ENCODE measurements at places on chromosomes 11 and 22.

- no peak for DNase-seq
Observed at GRCh38 chr11:127042445-127042844, 41.9 kb upstream of the KIRREL3 start.

DNA sequence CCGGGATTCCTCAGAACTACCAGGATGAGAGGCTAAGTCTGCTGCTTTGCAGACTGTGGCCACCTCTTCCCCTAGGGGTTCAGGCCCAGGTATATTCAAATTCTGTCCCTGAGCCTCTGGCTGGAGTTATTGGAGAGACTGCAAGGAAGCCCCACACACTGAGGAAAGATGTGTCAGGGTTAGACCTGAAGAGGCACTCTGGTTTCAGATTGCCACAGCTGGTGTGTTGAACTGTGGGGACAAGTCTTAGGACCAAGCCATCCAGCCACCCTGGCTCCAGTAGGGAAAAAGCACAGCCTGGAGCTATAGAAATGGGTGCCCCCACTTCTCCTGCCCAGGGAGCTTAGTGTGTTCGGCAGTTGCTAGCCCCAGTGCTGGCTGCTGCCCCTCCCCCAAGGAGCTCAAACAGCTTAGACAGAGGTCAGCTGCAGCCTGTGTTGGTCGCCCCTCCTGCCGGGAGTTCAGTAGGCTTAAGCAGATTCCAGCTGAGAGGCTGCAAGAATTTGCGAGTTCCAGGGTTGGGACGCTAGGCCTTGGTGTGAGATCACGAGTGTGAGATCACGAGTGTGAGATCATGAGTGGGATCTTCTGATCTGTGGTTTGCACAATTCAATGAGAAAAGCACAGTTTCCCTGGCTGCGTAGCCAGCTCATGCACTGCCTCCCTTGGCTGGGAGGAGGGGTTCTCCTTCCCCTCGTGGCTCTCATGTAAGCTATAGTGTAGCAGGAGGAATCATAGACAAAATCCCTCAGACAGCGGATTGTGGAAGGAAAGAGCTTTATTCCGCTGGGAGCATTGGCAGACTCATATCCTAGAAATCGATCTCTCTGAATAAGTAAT, 552.1 kb upstream of the CHORDC1 start:
- no peak for DNase-seq

- DNase-seq = no peak
Observed at GRCh38 chr11:115616971-115617370, 112.8 kb upstream of the CADM1 start.

DNA sequence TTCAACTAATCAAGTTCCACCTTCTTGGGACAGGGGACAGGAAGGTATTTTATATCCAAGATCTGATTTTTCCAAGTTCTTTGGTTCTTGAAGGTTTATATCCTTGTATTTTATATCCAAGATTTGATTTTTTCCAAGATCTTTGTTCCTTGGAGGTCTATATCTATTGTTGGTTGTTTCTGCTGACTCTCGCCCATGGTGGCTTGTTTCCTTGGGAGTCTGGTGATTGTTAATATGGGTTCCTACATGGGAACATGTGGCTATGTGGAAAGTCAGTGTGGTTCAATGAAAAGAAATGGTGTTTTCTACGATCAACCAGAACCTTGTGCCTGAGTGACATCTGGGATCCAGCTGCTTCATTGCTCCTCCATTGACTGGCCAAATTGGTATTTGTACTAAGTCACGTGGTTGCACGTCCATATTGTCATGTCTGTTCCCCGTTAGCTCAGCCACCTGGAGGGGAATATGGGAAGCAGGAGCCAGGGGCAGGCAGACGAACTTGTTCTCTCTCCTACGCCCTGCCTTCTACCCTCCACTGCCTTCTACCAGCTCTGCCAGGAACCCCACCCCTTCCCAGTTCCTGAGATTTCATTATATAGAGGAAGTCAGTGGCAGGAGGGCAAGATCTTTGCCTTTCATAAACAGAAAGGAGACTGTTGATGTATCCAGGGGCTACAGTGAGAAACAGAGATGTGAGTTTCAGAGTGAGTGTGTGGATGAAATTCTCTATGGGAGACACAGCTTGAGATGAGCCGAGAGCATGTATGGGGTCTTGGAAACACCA, 11.1 kb upstream of the CSF2RB start:
- DNase-seq = no peak

DNA sequence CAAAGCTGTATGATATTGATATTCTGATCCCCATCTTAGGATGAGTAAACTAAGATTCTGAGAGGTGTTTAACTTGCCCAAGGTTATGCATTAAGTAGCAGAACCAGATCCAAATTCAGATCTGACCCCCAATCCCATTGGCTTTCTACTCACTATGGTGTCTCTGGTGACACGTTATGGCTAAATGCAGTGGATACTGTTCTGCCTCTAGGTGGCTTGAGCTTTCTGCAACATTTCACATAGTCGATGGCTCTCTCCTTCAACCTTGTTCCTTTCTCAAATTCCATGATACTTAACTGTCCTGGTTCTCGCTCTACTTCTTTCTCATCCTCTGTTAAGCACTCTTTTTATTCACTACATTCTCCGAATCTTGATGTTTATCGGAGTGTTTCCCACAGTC, 9.4 kb downstream of the C11orf97 start:
- no peak for DNase-seq

DNA sequence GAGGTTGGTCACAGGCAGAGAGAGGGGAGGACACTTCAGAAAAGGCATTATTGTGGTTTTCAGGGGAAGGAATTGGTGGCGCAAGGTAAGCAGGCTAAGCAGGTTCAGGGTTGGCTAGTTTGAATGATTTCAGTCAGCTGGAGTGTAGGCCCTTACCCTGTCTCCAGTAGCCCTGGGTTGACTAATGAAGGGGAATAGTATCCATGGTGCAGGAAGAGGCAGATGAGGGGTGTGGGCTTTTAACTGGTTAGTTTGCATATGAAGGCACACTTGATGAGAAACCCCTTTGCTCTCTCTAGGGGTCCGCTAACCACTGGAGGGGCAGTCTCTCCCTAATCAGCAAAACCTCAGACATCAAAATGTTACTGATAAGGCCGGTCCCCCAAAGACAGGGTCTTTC, 249.7 kb downstream of the AASDHPPT start:
- DNase-seq = no peak

DNA sequence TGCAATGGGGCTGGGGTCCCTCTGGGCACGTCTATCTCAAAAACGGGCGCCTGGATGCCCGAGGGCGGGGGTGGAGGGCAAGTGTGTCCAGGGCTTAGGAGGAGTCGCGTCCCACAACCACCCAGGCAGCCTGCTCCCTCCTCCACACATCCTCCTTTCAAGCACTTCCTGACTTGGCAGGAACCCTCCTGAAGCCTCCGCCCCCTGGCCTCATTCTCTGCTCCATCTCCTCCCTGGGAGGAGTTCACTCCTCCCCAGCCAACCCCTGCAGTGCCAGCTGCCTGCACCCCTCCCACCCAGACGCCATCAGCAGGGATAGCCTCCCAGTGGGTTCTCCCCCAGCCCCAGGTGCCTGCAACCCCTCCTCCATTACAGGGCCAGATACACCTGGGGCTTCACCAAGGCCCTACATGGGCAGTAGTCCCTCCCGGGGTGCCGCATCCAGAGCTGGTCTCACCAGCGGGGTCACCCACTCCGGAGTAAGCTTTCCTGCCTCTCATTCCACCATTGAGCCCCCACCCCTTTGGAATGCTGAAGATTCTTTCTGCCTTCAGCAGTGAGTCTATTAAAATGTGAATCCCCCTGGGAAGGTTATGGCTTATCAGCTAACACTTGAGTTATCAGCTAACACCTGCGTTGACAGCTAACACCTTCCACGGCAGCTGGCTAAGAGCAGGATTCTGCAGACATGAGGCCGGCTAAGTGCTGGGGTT, 24.4 kb downstream of the RTN4R start:
- DNase-seq = no peak

DNA sequence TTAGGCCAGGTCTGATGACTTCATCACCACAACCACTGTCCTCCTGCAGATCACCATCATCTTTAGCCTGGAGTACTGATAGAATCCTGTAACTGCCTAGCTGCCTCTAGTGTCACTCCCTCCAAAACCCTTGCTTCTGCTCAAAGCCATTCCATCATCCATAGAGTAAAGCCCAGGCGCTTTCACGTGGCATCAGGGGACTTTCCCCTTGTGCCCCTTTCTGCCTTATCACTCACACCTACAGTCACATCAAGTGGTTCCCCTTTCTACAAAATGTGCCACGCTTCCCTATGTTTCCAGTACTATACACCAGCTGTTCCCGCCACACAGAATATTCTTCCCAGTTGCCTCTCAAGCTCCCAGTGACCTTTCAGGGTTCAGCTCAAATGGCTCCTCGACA, 75.9 kb downstream of the MN1 start:
- no peak for DNase-seq

DNA sequence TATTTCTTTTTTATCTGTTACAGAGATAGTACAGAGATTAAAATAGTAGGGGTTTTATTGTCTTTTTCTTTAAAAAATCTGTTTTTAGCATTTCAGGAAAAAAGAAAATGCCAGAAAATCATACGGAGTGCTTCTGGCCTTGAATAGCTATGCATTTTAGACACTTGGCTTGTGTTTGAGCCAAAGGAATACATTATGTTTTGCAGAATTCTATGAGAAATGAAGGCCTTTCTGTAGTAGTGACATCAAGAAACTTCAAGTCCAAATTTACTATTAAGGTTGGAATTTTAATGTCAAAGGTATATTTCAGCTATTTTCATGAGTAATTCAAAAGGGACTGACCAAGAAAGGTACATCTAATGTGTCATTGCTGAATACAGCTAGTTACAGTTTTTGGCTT, 56.3 kb upstream of the DDI1 start:
- no peak for DNase-seq

GRCh38 chr11:46345131-46345597, 2.1 kb upstream of the DGKZ start:
- no peak for DNase-seq

DNA sequence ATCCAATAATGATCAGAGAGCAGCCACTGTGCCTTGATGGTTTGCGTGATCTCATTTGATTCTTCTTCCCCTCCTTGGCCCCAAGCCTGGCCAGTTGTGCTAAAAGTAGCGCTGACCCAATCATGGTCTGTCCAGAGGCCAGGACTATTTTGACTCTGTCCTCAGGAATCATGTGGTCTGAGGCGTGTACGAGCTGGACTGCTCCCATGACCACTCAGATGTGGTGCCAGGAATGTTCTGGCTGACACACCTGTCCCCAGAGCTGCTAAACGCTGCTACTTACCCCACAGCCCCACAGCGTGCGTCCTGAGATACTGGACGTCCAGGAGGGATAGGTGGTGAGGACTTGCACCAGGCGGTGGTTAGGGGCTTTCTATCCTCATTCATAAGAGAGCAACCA, 70.5 kb downstream of the FEZ1 start:
- DNase-seq = no peak

- DNase-seq = no peak
Observed at GRCh38 chr11:132913295-132913694, 619.0 kb downstream of the OPCML start.

- DNase-seq = no peak
Observed at GRCh38 chr11:10379871-10380568, 75.0 kb upstream of the AMPD3 start.

DNA sequence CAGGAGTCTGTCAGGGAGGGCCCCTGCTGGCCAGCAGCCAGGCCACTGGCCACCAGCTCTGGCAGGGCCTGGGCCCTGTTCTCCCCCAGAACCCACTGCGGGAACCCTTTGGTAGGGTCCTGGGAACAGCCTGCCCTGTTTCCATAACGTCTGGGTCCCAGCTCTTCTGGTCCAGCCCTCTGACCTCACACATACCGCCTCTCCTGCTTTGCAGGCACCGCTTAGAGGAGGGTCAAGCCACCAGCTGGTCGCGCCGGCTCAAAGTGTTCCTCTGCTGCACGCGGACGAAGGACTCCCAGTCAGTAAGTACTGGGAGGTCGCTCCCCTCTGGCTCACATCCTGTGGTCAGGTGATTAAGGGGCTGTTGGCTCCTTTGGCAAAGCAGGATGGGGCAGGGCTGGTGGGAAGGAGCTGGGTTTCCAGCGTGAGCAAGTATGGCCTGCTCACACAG, 26.6 kb upstream of the MYRF start:
- no peak for DNase-seq

DNA sequence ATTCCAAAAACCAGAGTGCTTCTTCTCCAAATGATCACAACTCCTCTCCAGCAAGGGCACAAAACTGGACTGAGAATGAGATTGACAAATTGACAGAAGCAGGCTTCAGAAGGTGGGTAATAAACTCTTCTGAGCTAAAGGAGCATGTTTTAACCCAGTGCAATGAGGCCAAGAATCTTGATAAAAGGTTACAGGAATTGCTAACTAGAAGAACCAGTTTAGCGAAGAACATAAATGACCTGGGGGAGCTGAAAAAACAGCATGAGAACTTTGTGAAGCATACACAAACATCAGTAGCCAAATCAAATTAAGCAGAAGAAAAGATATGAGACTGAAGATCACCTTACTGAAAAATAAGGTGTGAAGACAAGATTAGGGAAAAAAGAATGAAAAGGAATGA, 15.5 kb downstream of the OR52M1 start:
- no peak for DNase-seq

GRCh38 chr22:49284056-49284784, 543.5 kb downstream of the BRD1 start:
- DNase-seq = no peak

DNA sequence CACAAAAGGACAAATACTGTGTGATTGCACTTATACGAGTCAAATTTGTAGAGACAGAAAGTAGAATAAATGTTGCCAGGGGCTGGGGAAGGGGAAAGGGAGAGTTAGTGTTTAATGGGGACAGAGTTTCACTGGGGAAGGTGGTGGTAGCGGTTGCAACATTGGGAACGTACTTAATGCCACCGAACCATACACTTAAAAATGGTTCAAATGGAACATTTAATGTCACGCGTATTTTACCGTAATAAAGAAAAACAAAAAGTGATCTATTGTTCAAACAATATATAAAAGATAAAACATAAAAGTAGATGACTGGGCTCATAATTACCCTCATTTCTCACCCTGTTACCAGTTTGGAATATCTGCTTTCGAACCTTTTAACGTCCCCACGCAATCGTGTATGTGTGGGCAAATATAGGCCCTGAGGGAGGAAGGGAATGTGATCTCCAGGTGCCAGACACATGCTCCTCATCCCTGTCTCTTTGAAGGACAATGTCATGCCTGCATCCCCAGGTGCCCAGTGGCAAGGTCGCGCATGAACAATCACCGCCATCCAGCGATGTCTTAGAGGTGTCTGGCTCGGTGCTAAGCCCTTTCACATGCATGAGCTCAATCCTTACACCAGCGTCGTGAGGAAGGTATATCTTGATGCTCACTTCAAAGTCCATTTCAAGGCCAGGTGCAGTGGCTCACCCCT, 35.3 kb downstream of the LIF start:
- DNase-seq = no peak

DNA sequence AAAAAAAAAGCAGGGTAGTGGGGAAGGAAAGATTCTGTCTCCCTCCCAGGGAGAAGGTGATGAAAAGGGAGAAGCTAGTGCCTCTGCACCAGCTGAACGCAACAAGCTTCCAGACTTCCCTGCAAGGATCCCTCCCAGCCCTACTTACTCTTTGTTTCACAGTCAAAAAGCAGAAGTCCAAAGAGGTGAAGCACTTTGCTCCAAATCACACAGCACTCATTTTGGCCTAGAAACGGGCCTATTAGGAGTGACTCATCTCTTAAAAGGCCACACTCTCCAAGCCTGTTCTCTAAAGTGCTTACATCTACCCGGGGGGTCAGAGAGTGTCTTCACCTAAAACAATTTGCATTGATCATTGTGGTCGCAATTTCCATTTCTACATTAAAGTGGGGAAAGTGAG, 17.7 kb upstream of the GRK3 start:
- no peak for DNase-seq

- DNase-seq = no peak
Observed at GRCh38 chr22:47160781-47161520, 398.5 kb downstream of the TBC1D22A start.

GRCh38 chr11:26997378-26997777, 3.5 kb downstream of the FIBIN start:
- DNase-seq = no peak

All from cortex of kidney (tissue), 1 donor.